Stimulated activated CD8-positive, alpha-beta memory T cell treated with anti-CD3 and anti-CD28 coated beads, Interleukin-15, amount 100 ng/mL, for 48 hours (primary cell): ENCODE measurements at places on chromosomes 4 and X.

DNA sequence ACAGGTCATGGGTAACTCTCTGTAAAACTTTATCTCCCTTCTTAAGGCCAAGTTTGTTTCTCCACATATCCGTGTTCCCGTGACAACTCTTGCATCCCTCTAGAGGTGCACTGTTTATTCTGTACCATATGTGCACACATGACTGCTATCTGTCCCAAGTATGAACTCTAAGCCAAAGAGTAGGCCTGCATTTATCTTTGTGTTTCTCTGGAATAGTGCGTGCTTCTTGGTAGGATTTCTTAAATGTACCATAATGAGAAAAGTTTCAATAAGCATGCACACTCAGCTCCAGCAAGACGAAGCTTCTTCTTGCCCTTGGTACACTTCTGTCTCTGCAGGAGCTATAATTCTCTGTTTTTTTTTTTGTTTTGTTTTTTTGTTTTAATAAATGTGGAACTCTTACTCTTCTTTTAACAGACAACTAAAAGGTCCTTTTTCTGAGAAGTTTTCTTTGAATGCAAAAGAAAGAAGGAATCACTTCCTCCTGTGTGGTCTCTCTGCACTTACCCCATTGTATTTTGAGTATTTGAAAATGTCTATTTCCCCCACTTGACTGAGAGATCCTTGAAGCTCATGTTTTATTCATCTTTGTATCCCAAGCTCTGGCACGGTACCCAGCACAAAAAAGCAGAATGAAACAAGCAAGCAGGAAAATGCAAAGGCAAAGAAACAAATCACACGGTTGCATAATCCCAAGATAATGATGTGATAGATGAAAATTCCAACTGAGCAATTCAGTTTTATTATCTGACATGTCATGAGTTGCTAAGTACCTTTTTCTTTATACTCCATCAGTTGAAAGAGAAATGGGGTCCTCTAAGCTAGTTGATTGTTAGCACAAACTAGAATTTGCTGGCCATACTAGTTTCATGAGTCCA is 521.9 kb upstream of the BOD1L1 start:
- DNase-seq = no peak

GRCh38 chrX:129316461-129316860 is 206.8 kb downstream of the SMARCA1 start:
- DNase-seq = no peak

- no peak for DNase-seq
Measured at GRCh38 chr4:137659431-137659830, 127.1 kb upstream of the PCDH18 start.

GRCh38 chr4:6594826-6595355 is 19.9 kb downstream of the MAN2B2 start:
- no peak for DNase-seq

- no peak for DNase-seq
Measured at GRCh38 chrX:96438803-96439202, 245.8 kb upstream of the DIAPH2 start.

GRCh38 chrX:17494216-17494615 is 119.2 kb downstream of the NHS start:
- DNase-seq = no peak

DNA sequence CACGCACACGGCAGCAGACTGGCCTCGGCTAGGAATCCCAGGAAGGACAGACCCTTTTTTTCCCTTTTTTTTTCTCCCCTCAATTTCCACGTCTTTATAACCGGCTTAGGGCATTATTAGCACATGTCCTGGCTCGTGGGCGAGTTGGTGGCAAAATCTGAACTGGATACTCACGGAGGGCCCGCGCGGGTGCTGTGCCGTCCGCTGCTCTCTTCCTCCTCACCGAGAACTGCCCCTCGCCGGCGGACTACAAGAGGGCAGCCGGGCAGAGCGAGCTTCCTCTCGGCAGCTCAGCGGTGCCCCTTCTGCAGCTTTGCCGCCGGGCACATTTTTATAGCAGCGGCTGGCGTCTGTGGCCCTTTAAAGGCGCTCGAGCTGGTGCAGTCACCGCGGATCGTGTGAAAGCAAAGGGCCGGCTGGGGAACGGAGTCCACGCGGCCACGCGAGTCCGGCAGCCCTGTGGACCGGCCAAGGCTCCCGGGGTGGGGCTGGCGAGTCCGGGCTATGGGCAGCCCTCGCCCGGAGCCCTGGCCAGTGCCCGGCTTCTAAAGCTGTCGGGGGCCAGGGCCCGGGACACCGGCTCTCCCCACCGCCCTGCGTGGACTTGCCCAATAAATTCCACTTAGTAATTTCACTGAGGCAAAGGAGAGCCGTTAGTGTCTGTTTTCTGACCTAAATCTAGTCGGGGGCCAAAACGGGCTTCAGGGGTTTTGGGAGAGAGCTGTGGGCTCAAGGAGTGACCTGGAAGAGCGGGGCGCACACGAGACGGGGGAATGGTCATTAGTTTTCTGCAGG is 1.3 kb upstream of the CITED1 start:
- no peak for DNase-seq

- DNase-seq = no peak
Measured at GRCh38 chrX:72382202-72382595, 76.5 kb upstream of the CITED1 start.

DNA sequence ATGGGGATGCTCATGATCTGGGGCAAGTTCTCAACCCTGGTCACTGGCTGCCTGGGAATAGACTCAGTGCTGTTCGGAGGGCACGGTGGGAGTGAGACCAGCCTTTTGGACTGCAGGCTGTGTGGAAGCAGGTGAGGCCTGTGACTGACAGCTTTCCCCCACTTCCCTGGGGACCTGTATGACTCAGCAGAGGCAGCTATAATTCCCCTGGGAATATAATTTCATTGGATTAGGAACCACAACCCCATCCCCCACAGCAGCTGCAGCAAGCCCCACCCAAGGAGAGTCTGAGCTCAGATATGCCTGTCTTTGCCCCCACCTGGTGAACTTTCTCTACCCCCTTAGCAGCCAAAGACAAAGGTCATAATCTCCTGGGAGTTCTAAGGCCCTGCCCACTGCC is 408.6 kb downstream of the PPP3CA start:
- DNase-seq = no peak

DNA sequence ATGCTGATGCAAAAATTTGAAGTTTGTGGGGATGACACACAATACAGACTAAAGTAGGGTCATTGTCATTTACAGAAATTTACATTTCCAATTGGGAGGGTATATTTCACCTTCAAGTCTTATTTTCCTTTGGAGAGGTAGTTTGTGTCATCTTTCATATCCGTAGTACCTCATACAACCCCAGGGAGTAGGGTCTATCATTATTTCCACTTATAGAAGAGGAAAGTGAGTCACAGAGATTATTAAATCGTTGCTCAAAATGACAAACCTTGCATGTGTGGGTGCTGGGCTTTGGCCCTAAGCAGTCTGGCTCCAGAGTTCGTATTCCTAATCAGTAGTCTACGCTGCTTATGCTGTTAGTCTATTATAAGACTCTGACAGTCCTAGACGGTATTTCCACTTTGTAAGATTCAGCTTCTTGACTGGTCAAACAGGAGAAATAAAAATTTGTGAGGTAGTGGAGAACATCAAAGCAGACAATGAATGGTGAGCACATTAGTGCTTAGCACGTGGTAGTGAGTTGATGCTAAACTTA is 516.5 kb downstream of the PCDH7 start:
- DNase-seq = no peak

- no peak for DNase-seq
Measured at GRCh38 chrX:13752646-13753045, 18.1 kb downstream of the OFD1 start.

DNA sequence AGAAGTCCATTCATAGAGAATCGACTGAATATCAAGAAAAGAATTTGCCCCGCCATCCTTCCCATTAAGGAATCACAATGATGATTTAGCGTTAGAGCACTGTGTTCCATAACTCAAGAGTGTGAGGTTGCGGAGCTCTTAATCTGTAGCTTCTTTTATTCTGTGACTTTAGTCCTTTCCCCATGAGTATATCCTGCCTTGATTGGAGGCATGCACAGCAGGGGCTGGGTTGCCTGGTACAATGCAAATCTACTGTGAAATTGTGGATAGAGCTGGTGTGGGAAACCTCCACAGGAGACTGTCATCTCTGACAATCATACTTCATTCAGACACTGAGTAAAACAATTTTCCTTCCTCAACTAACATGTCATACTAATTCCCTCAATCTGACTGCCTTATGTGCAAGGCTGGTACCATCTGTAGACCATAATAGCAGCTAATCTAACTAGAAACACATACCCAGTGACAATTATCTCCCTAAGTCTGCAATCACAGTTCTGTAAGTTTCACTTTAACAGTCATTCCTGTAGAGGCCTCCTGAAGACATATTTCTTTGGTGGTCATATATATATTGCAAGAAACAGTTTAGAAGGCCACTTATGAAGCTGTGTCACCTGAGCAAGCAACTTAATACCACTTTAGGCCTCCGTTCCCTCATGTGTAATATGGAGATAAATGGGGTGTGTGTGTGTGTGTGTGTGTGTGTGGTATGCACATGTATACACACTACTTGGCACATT is 355.2 kb upstream of the FAM241A start:
- no peak for DNase-seq

DNA sequence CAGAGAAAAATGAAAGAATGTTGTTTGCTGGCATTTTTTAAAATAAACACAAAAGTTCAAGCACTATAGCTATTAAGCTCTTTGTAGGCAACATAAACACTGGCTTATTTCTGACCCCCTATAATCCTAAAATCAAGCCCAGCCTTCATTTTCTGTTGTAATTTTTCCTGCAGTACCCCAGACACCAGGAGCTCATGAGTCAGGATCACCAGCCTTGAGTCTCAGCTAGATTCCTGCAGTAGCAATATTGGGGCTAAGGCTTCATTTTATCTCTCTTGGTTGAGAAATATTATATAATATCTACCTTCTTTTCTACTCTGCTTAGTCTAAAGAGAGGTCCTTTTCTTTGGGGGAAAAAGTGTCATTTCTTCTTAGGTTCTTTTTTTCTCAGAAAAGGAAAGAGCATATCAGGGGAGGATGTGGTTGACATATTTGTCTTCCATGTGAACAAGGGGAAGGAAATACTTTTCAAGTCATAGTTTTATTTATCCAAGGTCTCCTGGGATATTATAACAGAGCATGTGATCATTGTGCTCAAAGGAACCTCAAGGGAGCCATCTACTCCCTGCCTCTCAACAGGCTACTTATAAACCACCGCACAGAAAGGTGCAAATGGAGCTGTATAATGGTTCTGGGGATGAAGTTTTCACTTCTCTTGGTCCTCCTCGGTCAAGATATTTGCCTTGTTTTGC is 678.3 kb upstream of the NR3C2 start:
- DNase-seq = no peak

- no peak for DNase-seq
Measured at GRCh38 chrX:38275615-38276014, 51.7 kb downstream of the RPGR start.

- no peak for DNase-seq
Measured at GRCh38 chr4:78518561-78518960, 33.0 kb upstream of the ANXA3 start.

- no peak for DNase-seq
Measured at GRCh38 chr4:14100349-14100748, 472.8 kb upstream of the BOD1L1 start.

DNA sequence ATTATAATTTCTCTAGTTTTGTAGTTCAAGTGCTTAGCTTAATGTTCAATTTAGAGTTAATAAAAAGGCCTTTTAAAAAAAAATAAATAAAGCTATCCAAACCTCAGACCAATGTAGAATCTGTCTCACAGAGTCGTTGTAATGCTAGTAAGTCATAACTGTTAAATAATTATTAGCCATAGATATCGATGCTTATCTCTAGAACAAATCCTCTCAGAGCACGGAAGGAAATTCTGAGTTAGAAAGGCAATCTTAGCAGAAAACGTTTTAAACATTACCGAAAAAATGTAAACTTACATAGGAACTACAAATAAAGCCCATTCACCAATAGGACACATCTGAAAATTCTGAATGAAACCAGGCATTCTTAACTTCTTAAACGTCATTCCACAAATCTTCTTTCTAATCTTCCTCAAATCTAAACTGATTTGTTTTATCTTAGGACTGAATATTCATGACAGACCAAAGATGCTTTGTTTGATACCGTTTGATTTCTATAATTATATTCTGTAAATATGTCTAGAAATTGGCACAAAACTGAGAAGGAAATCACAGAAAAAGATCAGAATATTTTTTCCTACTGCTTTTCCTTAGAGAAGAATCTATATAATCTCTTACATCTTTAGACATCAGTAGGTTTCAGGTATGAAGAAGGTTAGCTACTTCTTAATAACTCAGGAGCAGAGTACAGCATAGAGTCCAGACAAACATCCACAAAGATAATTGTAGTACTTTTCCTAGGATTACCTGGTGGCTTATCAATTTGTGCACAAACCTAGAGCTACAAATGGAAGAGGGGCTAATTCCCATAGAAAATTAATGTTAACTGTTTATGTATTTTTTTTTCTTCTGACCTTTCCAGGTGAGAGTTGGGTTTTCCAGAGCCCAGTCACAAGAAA is 140.7 kb downstream of the BTC start:
- DNase-seq = no peak

- DNase-seq = no peak
Measured at GRCh38 chr4:158302076-158302866, 92.0 kb downstream of the TMEM144 start.
